ENCODE measurements at places on chromosomes 13 and 19.

- DNase-seq, result no peak
Measured at GRCh38 chr13:33828431-33829129, 10.6 kb downstream of the RFC3 start.

GRCh38 chr13:98467263-98467985, 109.5 kb downstream of the STK24 start:
- DNase-seq, result no peak

GRCh38 chr13:35448465-35448864, 28.0 kb downstream of the MAB21L1 start:
- no peak for DNase-seq

DNA sequence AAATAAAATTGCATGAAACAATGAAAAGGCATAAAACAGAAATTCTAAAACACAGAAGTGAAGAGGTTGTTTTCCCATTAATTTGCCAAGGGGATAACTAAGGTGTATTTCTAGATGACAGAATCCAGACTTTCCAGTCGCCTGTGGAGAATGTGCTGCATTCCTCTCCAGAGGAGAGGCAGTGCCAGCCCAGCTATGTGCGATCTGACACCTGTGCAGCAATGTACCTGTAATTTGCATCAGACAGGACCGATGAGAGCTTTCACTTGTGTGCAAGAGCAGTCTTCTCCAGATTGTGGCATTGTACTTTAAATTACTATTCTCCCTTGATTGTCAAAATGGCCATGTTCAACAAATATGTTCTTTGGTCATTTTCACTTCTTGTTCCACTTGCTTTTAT, 1037.9 kb downstream of the EFNB2 start:
- no peak for DNase-seq

- DNase-seq, result no peak
Measured at GRCh38 chr13:21673539-21673788, 2.6 kb downstream of the FGF9 start.

GRCh38 chr13:63901630-63902029, 2486.0 kb upstream of the PCDH20 start:
- DNase-seq, result no peak

GRCh38 chr13:110666255-110666533, 39.7 kb downstream of the CARS2 start:
- DNase-seq, result no peak

DNA sequence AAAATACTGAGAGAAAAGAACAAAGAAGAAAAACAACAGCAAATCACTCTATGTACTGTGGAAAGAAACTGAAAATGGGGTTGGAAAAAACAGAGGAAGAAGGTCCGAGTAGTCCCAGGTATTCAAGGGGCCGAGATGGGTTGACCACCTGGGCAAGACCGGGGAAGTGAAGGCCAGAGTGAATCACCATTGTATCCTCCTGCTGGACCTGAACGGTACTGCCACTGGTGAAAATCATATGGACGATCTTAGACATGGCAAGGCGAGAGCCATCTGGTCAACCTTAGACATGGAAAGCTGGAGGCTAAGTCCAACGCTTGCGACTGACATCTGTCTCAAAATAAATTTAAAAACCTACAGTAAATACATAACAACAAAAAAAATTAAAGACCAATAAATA, 44.4 kb upstream of the ZNF91 start:
- no peak for DNase-seq

DNA sequence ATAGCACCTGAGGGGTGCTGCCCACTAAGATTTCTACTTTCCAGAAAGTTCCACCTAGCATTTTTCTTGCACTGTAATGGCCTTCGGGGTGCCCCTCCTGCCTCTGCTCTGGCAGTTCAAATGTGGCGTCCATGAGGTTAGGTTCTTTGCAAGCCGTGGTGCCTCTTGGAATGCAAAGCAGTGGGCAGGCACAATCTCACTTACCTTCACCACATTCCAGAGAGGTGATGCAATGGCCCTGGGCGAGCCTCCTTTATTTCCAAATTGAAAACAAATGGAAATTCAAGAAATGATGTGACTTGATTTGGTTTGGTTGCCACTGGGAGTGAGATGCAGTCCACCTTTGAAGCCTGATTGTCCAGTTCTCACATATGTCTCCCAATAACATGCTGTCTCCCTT, 46.9 kb downstream of the FGF9 start:
- no peak for DNase-seq

GRCh38 chr13:48038761-48039160, 1.2 kb downstream of the NUDT15 start:
- DNase-seq, result no peak

DNA sequence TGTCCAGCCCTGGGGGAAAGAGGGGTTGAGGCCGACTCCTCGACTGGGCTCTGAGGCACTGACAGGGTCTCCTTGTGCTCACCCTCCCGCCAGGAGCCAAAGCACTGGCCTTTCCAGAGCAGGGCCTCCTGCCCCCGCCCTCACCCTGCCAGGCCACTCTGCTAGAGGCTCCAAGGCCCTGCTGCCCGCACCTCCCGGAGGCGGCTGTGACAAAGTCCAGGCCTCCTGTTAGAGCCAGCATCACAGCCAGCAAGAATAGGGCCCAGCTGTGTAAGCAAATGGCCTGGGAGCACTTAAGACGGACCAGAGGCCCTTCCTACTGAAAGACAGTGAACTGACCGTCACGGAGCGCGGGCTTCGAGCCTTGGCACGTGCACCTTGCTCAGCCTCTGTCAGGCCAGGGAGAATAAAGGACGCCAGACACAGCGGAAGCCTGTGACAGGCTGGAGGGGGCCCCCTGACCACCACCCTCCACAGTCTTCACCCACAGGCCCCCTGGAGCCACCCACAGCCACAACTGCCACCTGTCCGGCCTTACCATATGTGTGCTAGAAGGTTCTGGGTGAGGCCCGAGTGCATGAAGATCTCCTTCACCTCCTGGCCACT, 50.9 kb downstream of the EPS15L1 start:
- no peak for DNase-seq

GRCh38 chr19:7159105-7159933, 89.8 kb downstream of the ZNF557 start:
- DNase-seq, result no peak

DNA sequence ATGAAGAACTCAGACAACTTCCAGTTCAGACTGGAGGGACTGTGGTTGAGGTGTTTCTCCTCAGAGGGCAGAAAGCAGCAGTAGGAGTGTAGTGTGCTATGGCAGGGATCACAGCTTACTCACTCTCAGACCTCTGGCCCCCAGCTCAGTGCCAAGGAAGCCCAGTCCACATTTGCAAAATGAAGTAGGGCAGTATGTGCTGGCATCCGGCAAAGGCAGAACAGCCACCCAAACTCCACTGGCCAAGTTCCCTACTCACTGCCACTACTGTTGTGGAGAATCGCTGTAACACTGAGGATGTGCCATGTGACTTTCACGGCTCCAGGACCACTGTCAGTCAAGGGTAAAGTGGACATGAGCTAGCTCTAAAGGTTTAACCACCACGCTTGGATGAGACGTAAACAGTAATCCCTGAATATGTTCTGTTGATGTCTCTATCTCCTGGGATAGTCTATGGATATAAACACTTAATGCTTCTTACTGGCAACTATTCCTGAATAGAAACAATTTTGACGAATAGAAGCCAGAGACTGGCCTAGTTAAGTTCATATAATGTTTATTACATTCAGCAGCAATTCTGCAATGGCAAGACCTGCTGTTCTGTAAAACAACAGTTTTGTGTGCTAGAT, 67.0 kb upstream of the SLC15A1 start:
- DNase-seq, result no peak

GRCh38 chr19:32750441-32751055, 31.0 kb downstream of the TDRD12 start:
- no peak for DNase-seq

GRCh38 chr13:61751039-61751438, 335.4 kb upstream of the PCDH20 start:
- DNase-seq, result no peak

- DNase-seq, result no peak
Measured at GRCh38 chr13:64758521-64759244, 2471.5 kb downstream of the PCDH9 start.

- DNase-seq, result no peak
Measured at GRCh38 chr13:61765181-61765742, 349.6 kb upstream of the PCDH20 start.

DNA sequence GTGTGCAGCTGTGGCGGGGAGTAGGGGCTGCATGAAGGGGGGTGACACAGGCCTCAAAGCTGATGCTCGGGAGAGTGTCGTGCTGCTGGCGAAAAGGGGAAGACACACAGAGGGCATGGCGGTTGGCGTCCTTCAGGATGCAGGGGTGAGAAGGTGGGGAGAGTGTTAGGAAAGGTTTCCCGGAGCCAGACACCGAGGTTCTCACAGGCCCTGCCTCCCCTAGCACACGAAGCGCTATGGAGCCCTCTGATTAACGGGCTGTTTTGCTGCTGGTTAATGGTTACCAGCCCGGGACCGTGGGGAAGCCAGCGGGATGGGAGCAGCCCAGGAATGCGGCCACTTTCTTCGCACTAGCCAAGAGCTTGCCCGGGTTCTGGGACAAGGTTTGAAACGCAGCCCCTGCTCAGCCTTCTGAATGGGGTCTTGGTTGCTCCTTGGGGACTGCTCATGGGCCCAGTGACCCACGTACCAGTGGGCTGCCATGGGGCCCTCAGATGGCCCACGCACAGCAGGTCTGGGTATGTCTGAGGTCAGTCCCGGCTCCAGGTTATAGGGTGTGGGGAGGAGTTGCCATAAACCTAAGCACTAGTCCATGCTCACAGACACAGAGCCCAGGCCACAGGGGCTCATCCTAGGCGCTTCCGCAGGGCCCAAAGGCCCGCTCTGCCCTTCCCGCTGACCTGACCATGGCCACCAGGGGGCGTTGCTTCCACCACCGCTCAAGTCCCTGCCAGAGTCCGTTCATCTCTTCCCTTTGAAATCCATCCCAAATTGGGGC, 31.3 kb upstream of the ISYNA1 start:
- no peak for DNase-seq

GRCh38 chr13:78632996-78633395, 26.0 kb downstream of the OBI1 start:
- no peak for DNase-seq

DNA sequence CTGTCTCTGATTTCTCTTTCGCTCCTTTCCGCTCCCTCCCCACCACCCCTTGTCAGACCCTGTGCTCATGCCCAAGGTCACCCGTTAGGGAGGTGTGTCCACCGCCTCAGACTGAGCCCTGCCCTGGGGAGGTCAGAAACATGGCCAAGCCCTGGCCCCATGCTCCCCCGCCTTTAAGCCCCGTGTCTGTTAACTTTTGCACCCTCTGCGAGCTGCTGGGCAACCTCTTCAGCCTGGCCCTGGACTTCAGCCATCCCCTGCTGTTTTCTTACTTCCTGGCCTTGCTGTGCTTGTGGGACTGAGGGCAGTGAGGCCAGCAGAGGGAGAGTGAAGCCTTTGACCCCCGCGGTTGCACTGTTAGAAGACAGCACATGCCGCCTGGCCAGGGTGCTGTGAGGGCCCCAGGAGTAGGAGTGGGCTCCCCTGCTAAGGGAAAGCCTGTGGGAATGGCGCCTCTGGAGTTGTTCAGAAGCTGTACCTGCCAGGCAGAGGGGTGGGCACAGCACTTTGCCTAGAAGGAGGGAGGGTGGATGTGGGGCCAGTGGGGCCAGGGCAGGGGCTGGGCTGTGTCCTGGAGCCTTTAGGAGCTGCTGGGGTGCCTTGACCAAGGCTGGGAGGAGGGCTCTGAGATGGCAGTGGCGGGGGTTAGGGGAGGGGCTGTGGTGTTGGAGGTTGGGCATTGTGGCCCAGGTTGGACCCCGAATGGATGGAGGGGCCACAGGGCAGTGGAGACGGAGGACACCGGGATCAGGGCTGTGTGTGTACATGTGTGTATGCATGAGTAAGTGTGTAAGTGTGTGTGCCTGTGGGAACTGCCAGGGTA, 7.9 kb downstream of the UPF1 start:
- DNase-seq, result no peak

- DNase-seq, result no peak
Measured at GRCh38 chr13:42992764-42993122, 702 bp upstream of the EPSTI1 start.

DNA sequence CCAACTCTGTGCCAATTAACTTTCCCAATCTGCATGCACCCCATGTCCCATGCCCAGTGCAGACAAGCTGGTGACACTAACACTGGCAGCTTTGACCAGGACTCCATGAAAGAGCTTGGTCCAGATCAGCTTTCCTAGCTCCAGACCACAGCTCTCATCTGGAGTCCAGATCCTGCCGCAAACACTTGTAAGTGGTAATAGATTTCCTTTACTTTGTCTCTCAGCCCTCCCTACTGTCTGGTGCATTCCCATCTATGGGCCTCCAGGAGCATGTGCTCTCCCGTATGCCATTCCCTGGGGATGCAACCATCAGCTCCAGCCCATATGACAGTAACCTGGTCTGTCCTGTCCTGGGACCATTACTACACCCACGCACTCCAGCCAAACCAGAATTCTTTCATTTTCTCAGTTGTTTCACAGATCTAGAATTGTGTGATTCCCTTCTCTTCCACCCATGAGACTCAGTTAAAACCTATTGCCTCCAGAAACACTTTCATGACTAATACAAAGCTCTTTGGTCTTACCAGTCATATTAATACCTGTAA, 4.9 kb upstream of the STARD13 start:
- no peak for DNase-seq

DNA sequence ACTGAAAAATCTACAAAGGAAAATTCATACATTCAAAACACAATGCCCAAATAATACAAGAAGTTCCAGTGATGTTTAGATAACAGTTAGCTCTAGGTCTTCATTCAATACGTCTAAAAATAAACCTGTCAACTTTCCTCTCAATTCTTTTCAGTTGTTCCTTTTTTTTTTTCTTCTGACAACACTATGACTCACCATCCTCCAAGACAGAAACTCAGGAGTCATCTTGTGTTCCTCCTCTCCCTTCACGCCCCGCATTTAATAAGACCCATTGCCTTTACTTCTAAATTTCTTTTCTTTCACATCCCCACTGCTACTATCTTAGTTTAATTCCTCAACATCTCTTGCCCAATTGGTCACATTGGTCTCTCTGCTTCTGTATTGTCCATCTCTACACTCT, 759.9 kb downstream of the GPC5 start:
- no peak for DNase-seq

- DNase-seq, result no peak
Measured at GRCh38 chr13:28540612-28541011, 45.7 kb upstream of the FLT1 start.

DNA sequence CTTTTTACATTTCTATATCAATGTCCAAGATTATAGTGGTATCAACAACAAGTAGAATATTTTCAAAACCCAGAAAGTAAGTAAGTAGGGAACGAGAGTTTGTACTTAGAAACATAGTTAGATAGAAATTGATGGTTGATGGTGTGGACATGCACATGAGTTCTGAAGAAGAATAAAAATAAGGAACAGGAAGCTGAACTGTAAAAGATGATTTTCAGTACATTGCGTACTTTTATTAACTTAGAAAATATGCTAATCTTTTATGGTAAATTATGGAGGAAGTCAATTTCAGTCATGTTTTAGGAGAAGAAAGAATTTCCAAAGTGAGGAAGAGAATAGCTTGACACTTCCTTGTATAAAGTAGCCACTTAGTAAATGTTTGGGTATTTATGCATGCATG, 12.3 kb upstream of the GPR18 start:
- no peak for DNase-seq

Measured in cortex of kidney (tissue), 1 donor.